ENCODE measurements at places on chromosomes 2 and 18.

- DNase-seq = no peak
These were observed 9.4 kb upstream of the GBX2 start for GRCh38 chr2:236177604-236177966.

GRCh38 chr2:234828382-234829073, 123.3 kb upstream of the SH3BP4 start:
- DNase-seq = no peak

DNA sequence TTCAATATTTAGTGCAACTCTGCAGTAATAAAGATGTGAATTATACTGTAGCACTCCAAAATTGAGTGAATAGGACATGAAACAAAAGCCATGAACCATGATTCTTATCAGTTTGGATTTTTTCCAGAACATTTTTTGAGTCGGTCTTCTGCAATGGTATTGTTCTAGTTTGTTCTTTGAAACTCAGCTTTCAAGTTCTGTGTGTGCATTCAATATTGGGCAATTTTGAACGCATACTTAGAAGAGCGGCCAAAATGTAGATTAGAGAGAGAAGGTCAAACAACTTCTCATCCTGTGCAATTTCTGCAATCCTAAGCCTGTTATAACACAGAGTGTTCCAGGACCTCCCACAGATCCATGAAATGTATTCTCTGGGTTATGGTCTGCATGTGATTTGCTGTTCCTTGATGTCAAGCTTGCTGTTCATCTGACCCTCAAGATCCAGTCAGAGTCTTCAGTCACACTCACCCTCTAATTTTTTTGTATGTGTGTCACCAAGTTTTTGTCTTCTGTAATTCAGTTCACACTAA, 48.3 kb downstream of the TSPYL6 start:
- DNase-seq = no peak

- no peak for DNase-seq
These were observed 149.8 kb upstream of the ITGA4 start for GRCh38 chr2:181307203-181307991.

GRCh38 chr2:68319398-68320117, at the start of gene CNRIP1:
CNRIP1 (minus strand) TSS chr2:68319949; CDS start chr2:68319400, 549 bp downstream.
- DNase-seq = peak; percentile 67
